ENCODE measurements at places on chromosomes 3 and 15.

GRCh38 chr3:55611121-55611520, 124.0 kb upstream of the WNT5A start:
- no peak for DNase-seq

DNA sequence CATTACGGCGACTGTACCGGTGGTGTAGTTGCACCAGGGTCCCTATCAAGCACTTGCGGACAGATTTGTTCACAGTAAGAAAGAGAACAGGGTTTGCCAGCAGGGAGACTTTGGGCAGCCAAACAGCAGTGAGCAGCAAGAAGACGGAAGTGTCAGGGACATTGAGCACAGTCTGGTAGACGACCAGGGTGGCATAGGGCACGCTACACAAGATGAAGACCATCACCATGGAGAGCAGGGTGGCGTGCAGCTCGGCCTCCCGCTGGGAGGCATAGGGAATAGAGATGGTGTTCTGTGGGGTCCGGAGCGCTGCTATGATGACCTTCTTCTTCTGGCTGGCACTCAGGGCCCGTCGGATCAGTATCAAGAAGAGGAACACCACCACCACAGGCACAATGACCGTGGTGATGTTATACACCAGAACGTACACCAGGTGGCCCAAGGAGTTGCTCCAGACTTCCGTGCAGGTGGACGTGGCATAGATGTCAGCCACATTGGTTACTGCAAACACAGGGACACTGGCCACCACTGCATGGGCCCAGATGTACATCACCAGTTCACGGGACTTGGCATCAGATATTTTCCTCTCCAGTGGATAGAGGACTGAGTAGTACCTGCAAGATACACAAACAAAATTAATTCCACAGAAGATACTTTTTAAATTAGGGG, 19.1 kb upstream of the FSIP1 start:
- no peak for DNase-seq

DNA sequence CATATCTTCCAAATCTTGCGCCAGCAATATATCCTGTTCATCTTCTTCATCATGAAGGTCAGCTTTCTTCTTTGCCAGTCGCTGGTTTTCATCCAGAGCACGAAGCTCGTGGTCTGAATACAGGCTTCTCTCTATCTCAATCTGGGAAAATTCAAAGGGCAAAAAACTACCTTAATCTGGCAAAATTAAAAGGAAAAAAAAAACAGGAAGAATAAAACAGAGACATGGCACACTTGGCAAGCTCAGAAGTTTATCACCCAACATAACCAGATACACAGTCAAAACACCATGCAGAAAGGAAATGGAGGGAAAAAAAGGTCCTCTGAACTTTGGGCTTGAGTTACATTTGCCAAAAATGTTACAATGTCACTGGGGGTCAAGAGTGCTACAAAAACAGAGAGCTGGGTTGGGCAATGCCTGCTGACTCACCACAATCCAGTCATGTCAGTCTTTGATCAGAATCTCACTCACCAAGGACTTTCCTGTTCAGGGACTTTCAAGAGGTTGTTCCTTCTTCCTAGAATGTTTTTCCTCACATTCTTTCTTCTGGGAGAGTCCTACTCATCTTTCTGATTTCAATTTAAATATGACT, 1.5 kb downstream of the MRPL46 start:
- DNase-seq, result no peak

GRCh38 chr15:55659481-55659880, 71.3 kb upstream of the PYGO1 start:
- no peak for DNase-seq

GRCh38 chr15:43977072-43977884, 150.5 kb downstream of the WDR76 start:
- DNase-seq, result peak; percentile 36

- no peak for DNase-seq
Measured at GRCh38 chr3:174376346-174376745, 482.8 kb upstream of the NAALADL2 start.

- DNase-seq, result no peak
Measured at GRCh38 chr3:142818651-142819050, 70.2 kb downstream of the PCOLCE2 start.

DNA sequence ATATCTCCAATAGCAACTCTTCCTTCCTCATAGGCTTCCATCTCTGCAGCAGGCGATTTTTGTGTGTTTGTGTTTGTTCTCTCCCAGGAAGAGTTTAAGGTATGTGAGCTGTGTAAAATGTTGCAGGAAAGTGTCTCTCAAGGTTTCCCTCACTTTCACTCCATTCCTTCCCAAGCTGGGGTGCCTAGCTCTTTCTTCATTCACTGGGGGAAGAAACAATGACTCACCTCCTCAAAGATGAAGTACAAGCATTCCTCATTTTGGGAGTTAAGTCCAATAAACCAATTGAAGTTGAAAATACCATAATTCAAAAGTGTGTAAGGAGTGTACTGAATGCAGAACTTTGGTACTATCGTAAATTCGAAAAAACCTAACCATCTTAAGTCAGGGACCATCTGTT, 422.7 kb upstream of the CFAP20DC start:
- DNase-seq, result no peak

- no peak for DNase-seq
Measured at GRCh38 chr15:71127083-71127482, 11.8 kb downstream of the THSD4 start.

GRCh38 chr3:172087602-172088580, 48.5 kb downstream of the FNDC3B start:
- DNase-seq, result no peak

GRCh38 chr3:177735431-177735830, 538.1 kb upstream of the TBL1XR1 start:
- DNase-seq, result no peak

- no peak for DNase-seq
Measured at GRCh38 chr3:156818890-156819289, 7.3 kb upstream of the LEKR1 start.

DNA sequence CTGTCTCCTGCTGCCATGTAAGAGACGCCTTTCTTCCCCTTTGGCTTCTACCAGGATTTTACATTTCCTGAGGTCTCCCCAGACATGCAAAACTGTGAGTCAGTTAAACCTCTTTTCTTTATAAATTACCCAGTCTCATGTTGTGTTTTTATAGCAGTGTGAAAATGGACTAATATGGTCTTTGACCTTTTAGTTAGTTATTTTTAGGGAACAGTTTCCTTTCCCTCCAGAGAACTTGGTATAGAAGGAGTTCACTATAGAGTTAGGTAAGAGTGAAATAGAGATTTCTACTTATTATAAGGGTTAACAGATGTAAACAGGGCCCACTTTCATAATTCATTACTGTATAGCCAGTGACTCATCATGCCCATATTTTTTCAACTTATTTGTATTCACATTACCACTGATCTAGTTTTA, 170.9 kb downstream of the UNC13C start:
- DNase-seq, result no peak

DNA sequence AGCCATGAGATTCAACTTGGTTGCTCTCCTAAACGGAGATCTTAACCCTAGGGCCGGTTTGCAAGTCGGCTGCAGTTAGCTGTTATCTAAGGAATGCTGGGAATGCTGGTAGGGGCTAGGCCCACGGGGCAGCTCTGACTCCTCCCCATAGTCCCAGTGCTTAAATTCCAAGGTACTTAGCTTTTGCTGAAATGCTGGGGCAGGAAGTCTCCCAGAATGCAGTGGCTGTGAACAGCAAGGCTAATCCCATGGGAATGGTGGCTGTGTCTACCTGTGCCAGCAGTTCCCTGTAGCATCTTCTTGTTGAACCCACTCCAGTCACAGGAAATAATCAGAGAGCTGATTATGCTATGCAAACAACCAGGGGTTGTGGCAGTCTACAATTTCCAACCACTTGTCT, 102.5 kb upstream of the TJP1 start:
- DNase-seq, result no peak

DNA sequence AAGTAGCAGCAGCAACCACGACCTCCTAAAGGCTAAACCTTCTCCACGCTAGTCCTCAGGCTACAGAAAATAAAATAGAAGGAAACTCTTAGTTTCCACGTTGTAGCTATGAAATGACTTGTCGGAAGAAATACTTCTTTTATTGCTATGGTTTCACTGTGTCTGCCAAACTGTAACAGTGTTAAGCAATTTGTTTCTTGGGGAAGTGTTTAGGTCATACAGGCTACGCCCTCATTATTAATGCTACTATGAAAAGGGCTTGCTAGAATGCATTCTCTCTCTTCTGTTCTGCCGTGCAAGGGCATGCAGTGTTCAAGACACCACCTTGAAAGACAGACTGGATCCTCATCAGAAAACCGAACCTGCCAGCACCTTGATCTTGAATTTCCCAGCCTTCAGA, 462.7 kb downstream of the PLOD2 start:
- DNase-seq, result no peak

DNA sequence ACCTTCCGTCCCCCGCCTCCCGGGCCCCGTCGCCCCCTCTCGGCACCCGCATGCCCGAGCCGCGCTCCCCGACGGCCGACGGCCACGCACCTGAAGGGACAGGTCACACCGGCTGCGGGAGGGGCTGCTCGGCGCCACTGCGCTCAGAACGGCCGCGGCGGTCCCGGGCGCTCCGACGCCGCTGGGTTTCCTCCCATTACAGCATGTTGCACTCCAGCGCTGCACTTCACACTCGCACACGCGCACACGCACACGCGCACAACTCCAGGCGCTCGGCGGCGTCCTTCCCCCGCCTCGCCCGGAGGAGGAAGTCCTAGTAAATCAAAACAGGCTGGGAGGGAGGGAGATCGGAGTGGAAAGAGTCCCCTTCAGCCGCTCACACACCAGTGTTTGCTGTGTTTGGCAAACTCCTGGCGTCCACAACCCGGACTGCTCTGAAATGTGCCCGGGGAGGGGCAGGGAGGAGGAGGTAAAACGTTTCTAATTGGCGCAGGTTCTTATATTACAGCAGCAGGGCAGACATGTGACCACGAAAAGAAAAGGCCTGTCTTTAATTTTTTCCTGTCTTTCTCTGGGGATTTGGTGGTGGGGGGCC, 76.7 kb upstream of the VGLL4 start:
- DNase-seq, result peak; percentile 27

- no peak for DNase-seq
Measured at GRCh38 chr3:108117241-108117775, 26.5 kb upstream of the CD47 start.

DNA sequence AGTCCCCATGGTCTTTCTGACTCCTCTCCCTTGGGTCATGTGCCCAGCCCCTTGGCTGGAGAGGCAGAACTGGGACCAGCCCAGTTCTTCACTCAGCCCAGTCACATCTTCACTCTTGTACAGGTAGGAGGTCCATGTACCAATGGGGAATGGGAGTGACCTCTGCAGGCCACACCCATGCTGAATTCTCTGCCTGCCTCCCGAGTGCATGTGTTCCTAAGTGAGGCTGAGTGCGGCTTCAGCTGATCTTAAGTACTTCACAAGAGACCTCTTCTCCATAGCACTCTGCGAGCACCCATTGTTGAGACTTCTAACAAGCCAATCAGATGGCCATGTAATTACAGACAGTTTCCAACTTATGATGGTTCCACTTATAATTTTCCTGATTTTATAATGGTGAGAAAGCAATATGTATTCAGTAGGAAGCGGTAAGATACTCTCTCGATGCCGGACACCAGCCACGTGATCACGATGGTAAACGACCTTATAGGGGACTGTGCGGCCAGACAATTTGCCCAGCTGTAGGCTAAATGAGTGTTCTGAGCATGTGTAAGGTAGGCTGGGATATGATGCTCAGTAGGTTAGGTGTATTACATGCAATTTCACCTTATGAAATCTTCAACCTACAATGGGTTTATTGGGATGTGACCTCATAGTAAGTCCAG, 112.1 kb downstream of the KLF13 start:
- no peak for DNase-seq

GRCh38 chr3:69881756-69882428, 117.6 kb upstream of the SAMMSON start:
- no peak for DNase-seq

DNA sequence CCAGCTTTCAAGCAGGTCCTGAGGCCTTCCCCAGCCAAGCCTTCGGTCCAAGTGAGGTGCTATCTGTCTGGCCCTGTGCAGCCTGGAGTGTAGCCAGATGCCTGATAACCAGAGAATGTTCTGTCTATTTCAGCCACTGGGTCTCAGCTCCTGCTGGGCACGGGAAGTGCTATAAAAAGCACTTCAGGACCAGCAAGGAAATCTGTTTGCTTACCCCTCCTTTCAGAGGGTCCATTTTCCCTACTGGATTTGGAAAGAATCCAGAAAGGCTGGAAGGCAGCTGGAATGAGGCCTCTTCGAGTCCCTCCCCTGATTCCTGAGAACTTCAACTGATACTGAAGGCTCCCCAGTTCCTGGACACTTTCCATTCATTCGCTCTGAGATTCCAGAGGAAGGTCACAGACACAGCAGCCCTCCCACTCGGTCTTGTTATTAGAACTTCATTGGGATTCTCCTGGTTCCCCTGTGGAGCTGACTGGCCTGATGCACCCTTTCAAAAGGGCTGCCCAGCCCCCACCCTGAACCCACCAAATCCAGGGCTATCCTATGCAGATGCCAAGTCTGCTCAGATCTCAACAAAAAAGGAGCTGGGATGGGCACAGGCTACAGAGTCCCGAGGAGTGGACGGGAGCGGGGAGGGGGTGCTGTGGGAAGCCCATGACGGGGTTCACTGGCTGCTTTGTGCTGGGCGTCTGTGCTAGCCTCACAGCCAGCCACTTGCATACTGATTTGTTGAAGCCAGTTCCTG, 70.4 kb downstream of the UMPS start:
- DNase-seq, result no peak

DNA sequence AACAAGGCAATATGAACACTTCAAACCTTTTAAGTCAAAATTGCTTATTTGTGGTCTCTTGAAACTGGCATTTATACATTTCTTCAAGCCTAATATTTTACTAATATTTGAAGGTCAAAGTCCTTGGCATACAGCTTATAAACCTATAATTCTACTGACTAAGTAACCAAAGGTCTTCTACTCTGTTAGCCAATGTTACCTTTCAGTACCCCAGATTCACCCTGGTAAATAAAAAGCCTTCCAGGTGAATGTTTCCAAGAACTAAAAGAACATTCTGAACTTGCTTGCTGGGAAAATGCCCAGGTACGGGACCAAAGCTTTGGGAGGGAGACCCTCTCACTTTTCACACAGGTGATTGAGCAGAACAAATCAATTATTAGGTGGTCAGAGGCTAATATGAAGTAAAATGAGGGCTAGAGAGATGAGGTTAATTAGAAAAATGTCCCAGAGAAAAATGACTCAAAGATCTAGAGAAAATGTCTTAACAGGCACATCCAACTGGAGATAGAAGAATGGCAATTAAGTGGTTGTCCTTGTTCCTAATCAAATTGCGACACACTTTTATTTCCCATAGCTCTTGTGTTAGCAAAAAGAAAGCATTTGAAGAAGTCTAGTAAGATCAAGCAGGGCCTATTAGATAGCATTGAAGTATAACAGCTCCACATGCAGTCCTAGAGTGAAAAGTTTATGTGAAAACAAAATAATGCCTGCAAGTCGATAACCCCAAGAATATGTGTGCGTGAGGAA, 232.0 kb downstream of the FOXP1 start:
- DNase-seq, result no peak

DNA sequence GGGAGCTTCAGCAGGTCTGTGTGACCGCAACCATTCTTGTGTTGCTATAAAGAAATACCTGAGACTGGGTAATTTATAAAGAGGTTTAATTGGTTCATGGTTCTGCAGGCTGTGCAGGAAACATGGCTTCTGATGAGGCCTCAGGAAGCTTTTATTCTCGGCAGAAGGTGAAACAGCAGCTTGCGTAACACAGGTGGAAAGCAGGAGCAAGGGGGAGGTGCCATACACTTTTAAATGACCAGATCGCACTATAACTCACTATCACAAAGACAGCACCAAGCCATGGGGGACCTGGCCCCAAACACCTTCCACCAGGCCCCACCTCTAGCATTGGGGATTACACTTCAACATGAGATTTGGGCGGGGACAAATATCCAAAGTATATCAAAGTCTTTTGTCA, 8.3 kb upstream of the CIB2 start:
- DNase-seq, result no peak
